ENCODE measurements at places on chromosomes 11 and 22.

DNA sequence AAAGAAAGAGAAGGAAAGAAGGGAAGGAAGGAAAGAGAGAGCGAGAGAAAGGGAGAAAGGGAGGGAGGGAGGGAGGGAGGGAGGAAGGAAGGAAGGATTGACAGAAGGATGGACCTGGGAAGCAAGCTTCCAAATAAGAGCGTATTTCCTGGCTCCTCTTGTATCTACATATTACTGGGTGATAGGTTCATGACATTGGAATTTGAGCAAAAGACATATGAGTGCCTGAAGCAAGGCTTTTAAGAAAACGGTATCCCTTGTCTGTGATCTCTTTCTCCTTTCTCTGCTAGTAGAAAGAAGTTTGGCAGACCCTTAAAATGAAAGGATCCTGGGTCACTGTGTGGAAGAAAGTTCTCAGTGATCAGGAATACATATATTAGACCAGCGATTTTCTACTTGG is 932.2 kb upstream of the CCDC90B start:
- no peak for DNase-seq

DNA sequence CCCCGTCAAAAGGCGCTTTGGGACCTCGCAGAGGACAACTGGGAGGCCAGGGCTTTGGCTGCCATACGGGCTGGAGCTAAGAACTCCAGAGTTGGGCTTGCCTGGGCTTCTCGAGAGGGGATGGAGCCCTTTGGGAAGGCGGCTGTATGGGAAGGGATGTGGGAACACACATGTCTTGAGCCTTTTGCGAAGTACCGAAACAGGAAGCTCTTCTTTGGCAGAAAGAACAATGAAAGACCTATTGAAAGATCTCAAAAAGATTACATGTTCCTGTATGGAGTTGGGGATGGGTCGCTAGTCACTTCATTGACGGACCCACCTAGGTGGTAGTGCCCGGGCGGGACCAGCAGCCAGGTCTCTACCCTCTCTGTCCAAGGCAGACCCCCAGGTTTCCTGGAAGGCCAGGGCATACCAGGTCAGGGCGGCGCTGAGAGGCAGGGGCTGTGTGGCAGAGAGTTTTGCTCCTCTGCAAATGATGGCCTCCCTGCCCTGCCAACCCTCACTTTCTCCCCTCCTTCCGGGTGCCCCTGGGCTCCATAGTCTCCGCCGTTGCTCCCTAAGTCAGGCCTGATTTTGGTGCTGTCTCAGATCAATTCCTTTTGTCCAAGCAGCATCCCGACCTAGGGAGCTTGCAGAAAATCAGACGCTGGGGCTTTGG is 1.0 kb downstream of the ST14 start:
- no peak for DNase-seq

DNA sequence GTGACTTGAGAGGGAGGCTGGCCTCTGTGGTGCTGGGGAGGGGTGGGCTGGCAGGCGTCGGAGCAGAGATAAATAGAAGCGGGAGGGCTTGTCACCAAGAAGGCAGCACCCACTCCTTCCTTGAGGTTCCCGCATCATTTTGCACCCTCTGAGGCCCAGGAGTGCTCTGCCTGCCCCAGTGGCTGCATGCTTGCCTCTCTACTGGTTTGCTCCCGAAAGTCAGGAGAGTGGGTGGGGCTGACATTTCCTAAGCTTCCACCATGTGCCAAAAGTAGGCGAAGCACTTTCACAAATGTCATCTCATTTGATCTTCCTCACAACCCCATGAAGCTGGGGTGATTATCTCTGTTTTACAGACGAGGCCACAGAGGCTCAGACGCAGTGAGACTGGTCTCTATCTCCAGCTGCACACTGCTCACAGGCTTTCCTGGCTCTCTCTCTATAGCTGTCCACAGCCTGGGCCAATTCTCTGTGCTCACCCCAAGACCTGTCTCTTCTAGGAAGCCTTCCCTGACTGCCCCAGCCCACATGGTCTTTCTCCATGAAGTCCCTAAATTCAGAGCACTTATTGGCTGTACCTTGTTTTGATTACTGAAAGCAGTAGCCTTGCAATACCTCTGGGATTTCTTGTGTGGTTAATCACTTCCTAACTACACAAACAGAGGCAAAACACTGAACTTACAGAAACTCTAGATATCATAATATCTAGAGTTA is 2.6 kb upstream of the UCP3 start:
- DNase-seq = no peak

DNA sequence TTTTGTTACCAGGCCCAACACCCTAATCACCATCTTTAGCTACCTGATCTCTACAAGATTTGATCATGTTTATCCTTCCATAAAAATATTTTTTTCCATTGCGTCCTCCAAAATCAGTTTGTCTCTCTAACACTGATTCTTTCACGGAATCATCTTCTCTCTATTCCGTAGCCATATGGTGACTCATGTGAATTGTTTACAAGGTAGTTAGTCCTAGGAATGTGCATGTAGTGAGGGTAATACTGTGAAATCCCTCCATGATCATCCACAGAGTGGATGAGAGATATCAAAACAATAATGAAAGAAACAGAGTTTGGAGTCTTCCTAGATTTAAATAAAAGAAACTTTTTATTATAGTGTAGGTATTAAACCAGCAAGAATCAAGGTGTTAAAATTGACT is 230.2 kb downstream of the METTL15 start:
- DNase-seq = no peak

- no peak for DNase-seq
Observed at GRCh38 chr22:41982865-41983264, 13.6 kb downstream of the SEPTIN3 start.

GRCh38 chr11:67666676-67667489 is 7.5 kb downstream of the ALDH3B2 start:
- DNase-seq = no peak

GRCh38 chr11:1487091-1487850 is 692 bp upstream of the MOB2 start:
- no peak for DNase-seq

DNA sequence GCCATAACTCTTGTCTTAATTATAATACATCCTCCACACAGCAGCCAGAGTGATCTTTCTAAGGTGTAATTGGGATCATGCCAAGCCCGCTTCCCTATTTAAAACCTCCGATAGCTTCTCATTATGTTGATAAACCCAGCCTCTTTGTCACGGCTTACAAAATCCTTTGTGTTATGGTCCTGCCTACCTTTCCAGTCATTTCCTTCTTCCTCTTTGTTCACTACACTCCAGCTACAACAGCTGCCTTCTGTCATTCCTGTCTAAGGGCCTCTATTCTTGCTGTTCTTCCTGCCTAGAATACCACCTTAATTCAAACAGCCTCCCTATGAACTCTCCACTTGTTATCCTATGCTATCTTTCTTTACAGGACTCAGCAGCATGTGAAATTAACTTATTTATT is 70.6 kb upstream of the CAPRIN1 start:
- DNase-seq = no peak

DNA sequence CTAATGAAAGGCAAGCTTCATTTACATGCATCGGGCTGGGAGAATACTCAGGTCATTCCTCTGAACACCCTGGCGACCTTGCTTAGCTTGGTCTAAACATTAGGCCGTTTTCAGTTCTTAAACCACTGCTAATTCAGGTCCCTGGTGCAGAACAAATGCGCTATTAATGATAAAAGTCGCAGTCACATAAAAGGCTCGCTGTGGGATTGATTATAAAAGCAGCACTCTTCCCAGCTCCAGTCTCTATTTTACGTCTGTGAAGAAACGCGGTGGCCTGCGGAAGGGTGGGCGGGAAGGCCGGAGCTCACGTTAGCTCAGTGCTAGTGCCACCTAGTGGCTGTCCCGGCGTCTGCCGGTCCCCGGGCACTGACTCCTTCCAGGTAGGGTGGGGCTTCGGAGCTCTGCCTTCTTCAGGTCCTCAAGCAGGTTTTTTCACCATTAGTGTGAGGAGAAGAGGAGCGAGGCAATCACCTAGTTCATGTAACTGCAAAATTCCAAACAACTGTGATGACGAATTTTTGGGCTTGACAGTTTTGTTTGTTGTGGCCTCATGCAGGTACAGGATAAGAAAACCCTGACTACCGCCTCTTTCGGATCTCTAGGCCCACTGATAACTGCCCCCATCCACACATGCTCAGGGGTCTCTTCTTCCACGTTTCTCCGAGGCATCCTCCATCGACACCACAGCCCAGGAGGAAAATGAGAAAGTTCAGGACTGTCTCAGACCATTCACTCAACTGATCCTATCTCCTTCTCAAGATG is 66.5 kb upstream of the CLMP start:
- DNase-seq = peak; percentile 18

DNA sequence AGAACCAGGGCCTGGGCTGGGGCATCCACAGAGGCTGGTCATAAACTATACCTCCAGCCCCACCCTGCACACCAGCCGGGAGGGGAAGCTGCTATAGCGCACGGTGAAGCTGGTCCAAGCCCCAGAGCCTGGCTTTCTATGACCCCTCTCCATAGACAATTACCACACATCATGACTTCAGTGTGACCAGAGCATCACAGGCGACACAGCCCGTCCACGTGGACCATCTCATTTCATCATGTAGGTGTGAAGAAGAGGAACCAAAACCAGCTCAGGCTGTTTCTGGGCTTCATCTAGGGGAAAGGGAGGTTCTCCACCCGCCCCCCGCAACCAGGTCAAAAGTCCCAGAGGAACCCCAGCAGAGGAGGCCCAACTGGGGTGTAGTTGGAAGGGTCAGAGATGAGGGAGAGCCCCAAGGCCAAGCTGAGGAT is 3.0 kb downstream of the CXCR5 start:
- no peak for DNase-seq

DNA sequence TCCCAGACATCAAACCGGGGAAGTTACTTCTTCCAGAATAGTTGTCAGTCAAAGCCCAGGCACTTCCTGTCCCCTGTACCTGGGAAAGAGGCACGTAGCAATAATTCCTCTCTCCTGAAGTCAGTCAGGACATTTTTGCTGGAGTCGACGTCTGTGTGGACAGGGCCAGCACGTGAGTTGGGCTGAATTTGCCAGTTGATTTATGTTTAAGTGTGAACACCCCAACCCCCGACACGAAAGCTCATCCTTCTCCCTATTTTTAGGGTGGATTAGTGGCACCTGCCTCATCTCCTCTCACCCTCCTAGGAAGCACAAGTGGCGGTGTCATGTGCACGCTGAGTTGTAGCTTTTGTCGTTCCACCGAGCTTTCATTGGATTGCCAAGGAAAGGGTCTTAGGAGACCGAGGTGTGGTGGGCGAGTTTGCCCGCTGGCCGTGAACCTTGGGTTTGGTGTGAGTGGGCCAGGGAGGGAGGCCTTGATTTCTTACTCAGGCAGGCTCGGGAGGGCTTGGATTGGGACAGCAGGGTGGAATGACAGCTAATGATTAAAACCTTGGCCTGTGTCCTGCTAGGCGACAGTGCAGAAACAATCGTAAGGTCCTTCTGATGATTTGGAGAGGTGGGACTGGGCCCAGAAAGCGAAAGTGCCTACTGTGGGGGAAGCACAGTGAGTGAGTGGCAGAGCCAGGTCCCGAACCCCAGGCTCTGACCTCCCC is 87.0 kb upstream of the CRYBB3 start:
- no peak for DNase-seq

DNA sequence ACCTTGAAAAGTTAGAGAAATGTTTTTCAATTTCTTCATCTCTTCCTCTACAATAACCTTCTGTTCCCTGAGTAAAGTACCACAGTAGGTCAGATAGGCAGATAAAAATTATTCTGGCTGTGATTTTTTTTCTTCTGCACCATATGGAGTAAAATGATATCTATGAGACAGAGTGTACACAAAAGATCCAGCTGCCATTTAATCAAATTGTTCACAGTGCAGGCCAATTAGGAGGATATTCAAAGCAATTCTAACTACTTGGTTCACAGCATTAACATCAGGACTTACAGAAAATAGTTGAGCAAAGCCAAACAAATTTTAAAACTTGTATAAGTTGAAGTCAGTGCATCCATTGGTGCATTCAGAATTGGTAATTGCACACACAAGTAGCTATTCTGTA is 147.9 kb upstream of the LUZP2 start:
- DNase-seq = no peak

DNA sequence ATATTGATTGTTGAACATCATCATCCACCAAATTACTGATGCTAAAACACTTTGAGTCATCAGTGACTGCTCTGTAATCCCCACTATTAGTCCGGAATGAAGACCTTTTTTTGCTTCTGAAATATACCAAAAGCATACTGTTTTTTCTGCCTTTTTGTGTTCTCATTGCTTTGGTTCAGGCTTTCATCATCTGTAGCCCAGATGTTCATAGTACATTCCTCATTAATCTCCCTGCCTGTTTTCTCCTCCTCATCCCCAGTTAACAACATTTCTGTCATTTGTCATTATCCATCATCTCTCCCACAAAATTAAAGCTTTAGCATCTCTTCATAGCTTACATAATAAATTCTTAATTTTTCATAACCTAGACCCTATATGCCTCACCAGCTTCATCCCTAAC is 9.2 kb downstream of the CEP57 start:
- DNase-seq = no peak

- DNase-seq = no peak
Observed at GRCh38 chr11:111531136-111531535, 9.4 kb upstream of the LAYN start.

- no peak for DNase-seq
Observed at GRCh38 chr11:31817054-31817620, 6.0 kb upstream of the PAX6 start.

DNA sequence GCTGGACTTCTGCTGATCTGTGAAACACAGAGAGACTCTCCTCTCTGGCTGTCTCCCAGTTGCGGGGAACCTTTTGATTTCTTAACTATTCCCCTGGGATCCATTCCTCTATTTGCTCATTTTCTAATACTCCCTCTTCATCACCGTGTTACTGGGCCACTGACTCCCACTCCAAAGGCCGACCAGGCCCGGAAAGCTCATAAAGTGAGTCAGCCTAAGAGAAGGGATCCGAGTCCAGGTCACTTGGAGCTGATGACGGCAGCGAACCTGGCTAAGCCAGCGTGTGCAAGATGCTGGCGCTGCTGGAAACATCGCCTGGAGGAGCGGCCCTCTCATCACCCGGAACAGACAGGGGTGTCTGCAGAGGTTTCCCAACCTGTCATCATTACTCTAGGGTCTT is 112.8 kb downstream of the FBXO7 start:
- no peak for DNase-seq

- DNase-seq = no peak
Observed at GRCh38 chr11:128482512-128483191, 104.7 kb downstream of the ETS1 start.

DNA sequence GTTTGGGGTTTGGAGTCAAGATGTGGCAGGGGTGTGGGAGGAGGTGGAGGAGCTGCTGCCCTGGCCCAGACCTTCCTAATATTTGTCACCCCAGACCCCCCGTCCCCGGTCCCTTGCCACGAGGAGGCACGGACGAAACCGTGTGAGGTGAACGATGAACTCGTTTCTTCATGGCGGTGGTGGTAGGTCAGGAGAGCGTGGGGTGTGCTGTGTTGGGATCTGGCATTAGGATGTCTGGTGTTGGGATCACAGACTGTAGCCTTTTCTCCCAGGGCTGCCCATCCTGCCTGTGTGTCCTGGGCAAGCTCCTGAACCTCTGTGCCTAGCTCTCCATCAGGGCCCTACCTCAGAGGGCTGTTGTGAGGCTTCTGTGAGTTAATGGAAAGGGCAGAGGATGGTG is 8.4 kb downstream of the MAPK8IP2 start:
- DNase-seq = no peak

GRCh38 chr11:97269527-97269926 is 879.7 kb downstream of the JRKL start:
- no peak for DNase-seq
